Mammary epithelial cell (primary cell): ENCODE measurements at places on chromosomes 7 and 10. TPM values are rescaled to one million over a fixed set of nuclear protein-coding genes. Genes with fewer than 3 reads are reported as not detected.

ASB13 gene
- total RNA-seq: 10.9 and 16.7 TPM in 2 replicates

FHIP2A gene
- total RNA-seq: 25.8 TPM

LRWD1 gene
- total RNA-seq: 16.9 and 17.8 TPM in 2 replicates

CYP17A1 gene
- not detected in 2 replicates for total RNA-seq

NCF1 gene
- 0.82 and 0.91 TPM in 2 replicates for total RNA-seq

PDCD11 gene
- total RNA-seq: 77.1 and 84.8 TPM in 2 replicates

TUBB8 gene
- not detected for total RNA-seq

LOXL4 gene
- total RNA-seq: not detected in 2 replicates

SNX10 gene
- 6.0 TPM for total RNA-seq

ETV1 gene
- total RNA-seq: 10.7 TPM

H2AZ2 gene
- 48.3 TPM for total RNA-seq

ASZ1 gene
- not detected in 2 replicates for total RNA-seq
